GM23338 (cell line): ENCODE measurements at places on chromosomes 5 and 9.

GRCh38 chr9:87878989-87879511 is 3.6 kb upstream of the SPATA31E1 start:
- DNase-seq, result no peak

- no peak for DNase-seq
Measured at GRCh38 chr5:38069360-38069759, 189.0 kb upstream of the EGFLAM start.

DNA sequence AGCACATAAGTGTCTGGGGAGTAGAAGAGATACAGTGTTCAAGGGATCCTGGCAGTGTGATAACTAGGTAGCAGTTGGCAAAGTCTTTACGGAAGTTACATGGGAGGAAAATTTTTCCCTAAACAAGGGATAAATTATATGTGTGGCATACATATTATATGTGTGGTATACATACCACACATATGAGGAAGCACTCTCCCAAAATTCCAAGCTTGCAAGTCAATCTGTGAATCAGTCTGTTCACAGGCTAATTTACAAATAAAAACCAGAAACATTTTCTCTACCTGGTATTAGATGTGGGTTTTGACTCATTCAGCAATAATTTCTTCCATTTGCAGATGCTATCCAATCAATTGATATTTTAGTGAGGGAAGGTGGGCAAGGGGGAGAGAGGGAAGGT is 110.0 kb downstream of the ISOC1 start:
- no peak for DNase-seq

GRCh38 chr9:112508377-112508776 is 21.8 kb downstream of the KIAA1958 start:
- DNase-seq, result no peak

DNA sequence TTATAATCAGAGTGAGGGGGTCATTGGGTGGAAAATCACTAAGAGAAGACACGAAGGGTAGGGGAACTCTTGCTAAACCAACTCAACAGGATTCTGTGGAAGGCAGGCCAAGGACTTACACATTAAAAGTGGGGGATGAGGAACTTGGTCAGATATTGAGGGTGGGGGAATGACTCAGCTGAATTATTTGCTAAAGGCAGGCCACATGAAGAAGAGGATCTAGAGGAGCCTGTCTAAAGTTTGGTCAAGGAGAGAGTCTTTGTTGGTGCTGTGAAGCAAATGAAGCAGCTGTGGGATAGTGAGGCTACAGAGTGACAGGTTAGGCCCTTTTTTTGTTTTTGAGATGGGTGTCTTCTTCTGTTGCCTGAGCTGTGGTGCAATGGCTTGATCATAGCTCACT is 63.9 kb upstream of the SPRY4 start:
- DNase-seq, result no peak

DNA sequence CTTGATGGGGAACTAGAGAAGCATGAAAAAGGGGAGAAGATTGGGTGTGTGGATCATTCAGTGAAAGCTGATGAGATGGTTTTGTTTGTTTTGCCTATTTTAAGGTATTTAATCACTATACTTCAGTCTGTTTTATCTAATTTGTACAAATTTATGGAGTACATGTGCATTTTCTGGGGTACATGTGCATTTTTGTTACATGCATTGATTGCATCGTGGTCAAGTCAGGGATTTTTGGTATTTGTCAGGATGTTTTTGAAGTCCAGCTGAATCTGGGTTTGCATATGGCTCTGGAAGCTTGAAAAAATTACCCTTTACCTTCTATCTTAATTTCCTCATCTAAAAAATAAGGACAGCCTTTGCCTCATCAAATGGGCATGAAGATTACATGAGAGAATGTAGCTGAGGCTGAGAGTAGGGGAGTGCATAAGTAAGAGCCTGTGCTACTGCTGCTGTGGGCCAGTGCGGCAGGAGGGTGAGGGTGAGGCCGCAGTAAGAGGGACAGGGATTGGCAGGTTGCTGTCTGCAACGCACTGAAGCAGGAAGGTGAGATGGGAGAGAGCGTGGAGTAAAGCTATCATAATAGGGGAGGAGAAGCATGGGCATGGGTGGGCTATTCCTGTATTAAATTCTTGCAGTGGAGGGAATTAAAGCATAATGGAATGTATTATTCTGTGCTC is 139.8 kb downstream of the NPR3 start:
- no peak for DNase-seq

DNA sequence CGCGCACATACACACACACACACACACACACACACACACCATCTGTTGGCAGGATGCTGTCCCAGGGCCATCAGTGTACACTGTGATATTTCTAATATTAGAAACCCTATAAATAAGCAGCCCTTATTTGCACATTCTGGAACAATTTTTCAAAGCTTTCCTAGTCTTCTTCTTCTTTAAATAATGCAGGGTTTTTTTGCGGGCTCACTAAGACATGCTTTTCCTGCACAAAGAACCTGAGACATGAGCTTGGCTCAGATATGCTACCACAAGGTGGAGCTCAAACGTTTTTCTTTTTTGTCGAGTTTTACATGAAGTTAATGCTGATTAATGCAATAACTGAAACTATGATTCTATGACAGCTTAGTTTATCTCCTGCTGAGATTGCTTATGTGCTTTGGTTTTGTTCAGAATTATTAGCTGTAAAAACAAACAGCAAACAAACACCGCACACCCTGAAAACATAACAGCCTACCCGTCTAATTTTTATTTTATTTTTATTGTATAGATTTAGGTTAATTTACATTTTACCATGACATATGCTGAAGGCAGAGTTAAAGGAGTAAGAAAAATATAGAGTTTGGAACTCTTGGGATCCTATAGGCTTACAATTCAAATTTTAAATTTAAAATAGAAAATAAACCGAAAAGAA is 95.8 kb downstream of the ALDH1A1 start:
- peak; percentile 80 for DNase-seq

DNA sequence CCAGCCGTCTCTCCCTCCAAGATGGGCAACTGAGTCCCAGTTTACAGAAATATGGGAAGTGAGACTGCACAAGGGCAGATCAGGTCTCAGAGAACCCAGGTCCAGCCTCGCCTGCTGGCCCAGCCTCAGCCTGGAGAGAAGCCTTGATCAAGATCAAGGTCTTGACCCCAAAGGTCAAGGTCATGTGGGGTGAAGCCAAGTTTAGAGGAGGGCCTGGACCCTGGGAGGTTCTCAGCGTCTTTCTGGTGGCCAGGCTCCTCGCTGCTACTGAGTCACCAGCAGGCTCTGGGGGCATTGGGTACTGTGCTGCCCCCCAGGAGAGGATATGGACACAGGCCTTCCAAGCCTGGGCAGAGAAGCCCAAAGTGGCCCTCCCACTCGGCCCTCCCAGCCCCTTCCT is 8.8 kb downstream of the IPPK start:
- DNase-seq, result no peak
